ENCODE measurements at places on chromosomes 11 and 22.

- DNase-seq = no peak
Measured at GRCh38 chr11:72191961-72192381, at the start of gene FOLR1. TSS of gene FOLR1 (plus strand) at chr11:72192140. CDS start at chr11:72192174, 34 bp downstream.

DNA sequence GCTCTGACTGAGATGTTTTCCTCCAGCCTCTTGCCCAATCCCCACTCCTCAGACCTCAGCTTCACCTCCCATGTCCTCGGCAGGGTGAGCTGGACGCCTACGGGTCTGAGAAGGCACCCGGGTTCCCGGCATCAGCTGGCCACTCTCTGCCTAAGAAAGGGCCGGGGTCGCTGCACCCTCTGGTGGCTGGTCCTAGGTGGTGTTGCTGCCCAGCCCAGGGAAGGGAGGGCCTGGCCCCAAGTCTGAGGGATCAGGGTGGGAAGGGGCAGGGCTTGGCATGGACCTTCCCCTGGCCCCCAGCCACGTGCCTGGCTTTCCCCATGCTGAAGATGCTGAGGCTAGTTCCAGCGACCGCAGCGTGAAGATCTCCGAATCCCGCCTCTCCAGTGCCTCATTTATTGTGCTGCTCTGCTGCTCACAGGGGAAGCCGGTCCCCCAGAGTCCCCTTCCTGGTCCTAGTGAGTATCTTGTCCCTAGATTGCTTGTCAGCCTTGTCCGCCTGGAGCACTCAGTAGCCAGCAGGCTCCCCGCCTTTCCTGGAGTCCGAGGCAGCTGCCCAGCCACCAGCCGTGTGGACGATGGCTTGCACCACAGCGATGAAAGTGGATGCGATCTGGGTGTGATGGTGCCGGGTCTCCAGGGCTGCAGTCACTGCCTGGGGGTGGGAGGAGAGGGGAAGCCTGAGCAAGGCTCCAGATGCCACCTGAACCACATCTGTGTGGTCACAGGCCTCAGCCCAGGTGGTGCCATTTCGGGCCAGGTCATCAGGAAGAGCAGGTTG lies 2.9 kb upstream of the GGT5 start:
- DNase-seq = peak; percentile 62

GRCh38 chr22:45696227-45696626 lies 24.6 kb downstream of the ATXN10 start:
- DNase-seq = no peak

GRCh38 chr11:120023120-120023519 lies 114.8 kb downstream of the TRIM29 start:
- no peak for DNase-seq

DNA sequence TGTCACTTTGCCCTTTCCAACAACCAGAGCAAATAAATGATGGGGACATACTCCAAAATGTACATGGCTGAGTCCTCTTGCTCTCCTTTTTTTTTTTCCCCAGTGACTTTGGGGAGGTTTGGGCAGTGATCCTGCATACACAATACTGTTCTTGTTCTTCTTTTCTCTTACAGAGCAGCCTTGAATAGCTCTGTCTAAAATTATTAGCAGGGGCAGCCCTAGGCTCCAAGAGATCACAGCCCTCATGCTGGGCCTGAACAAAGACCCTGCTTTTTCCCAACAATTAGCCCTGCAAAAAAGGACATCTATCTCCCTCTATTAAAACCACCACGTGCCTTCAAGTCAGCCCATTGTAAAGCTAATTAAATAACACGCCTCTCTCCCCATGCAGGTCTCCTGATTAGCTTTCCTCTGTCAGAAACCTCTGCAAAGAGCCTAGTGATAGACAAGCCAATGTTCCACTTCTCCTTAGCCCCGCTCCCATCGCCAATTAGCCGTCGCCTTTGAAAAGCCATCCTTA lies 54.7 kb downstream of the ETS1 start:
- DNase-seq = no peak

GRCh38 chr22:47563406-47564157 lies 801.1 kb downstream of the TBC1D22A start:
- DNase-seq = no peak

DNA sequence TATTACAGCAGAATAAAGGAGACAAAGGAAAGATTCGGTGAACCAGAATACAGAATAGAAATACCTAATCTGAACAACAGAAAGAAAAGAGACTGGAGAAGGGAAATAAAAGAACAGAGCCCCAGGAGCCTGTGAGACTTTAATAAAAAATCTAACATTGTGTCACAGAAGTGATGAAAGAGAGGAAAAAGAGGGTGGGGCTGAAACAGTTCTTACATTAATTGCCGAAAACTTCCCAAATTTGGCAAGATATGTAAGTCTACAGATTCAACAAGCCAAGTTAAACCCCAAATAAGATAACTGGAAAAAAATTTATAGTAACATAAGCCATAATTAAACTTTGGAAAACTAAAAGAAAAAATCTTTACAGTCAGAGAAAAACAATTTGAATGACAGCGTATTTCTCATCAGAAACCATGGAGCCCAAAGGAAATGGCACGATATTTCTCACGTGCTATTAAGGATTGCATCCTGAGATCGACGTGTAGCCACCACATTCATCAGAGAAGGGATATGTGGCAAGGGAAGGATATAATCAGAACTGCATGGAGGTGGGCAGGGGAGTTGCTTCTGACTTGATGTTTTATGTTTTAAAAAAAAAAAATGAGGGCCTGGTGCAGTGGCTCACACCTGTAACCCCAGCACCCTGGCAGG lies 73.9 kb downstream of the SGSM3 start:
- no peak for DNase-seq

DNA sequence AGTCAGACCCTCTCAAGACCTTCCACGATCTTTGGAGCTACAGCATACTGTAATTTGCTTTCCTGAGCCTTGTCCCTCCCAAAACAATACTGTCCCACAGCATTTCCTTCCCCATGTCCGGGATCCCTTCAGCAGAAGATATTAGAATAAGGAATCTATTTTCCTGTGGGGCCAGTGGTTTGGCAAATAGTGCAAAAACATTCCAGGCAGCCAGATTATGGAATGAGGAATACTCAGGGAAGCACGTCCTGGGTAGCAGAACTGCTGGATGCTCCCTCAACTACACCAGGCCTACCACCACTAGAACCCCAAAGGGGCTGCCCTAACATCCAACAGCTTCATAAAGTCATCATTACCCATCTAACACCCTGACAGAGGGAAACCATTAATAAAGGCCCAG lies 61.5 kb downstream of the AAMDC start:
- DNase-seq = no peak

- DNase-seq = no peak
Measured at GRCh38 chr11:113177671-113178070, 136.7 kb upstream of the TTC12 start.

DNA sequence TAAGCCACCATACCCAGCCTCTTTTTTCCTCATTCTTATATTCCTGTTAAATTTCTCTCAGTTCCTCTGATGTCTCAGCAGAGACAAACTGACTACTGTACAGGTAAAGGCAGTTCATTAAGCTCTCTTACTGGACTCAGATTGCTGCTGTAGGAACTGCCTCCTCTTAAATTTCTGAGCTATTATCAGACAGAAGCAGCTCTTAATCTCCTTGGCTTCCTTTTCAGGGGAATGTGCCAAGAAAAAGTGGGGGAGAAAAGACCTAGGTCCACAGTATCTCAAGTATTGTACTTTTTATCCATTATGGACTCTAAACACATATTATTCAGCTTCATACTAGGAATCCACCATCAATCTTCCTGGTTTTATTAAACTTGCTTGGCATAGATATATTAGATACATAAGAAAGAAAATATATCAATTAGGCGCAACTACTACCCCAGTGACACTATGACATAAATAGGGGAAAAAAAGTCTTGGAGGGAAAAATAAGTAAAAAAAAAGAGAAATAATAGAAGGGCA lies 26.1 kb downstream of the MRTFA start:
- no peak for DNase-seq

GRCh38 chr11:111834432-111835163 lies 36.8 kb downstream of the ALG9 start:
- DNase-seq = no peak

DNA sequence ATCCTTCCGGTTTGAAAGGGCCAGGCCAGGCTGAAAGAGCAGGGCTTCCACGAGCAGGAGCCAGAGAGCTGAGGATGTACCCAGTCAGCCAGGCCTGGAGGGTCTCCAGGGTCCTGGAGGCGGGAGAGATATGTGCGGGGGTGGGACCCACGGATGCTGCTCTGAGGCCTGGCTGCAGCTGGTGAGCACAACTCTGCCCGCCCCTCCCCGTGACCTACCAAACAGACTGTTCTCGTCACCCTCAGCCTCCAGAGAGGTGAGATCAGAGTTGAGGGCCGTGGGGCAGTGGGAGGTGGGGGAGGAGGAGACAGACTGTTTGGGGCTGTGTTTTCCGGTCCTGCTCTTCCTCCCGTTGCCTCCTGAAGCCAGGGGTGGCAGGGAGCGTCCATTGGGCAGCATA lies 42.2 kb downstream of the TRIOBP start:
- DNase-seq = no peak

- no peak for DNase-seq
Measured at GRCh38 chr22:33720166-33720878, 200.0 kb downstream of the LARGE1 start.

DNA sequence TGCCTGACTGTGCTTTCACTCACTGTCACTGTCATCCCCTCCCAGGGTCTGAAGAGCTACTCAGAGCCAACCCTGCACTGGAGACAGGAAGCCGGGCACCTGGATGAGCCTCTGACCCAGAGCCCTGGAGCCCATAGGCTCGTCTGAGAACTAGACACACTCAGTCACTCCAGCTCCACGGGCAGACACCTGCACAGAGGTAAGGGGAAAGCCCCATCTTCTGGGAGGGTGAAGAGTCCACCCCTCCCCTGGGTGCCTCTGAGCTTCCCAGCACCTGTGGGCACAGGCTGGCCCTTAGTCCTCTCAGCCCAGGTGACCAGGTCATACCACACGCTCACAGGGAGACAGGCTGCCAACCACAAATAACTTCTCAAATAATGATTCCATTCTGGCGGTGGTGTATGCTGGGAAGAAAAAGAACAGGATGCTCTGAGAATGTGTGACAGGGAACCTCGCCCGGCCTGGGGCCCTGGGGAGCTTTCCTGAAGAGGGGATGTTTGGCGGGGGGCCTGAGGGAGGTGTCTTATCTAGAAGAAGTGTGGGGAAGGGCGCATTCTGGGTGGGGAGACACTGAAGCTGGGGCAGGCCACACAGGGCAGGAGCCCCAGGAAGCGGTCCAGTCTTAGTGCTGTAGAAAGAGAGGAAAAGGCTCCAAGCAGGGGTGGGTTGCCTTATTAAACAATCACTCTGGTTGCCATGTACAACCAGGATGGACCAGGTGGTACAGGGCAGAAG lies 5.3 kb downstream of the CCDC157 start:
- DNase-seq = no peak

GRCh38 chr11:12717851-12718291 lies 43.6 kb downstream of the TEAD1 start:
- DNase-seq = peak; percentile 87

GRCh38 chr11:119335091-119335654 lies 846 bp downstream of the RNF26 start:
- DNase-seq = no peak

DNA sequence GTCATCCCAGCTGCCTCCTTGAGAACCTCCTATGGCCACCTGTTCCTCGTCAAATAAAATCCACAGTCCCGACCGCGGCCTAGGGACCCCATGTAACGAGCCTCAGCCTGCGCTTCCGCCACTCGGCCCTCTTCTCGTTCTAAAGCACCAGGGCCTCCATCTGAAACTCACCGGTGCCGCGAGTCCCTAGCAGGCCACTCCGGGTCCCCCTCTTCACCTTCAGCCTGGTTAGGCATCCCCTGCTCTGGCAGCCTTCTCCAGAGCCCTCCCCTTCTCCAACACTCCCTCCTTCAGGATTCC lies 2.4 kb upstream of the SSTR3 start:
- DNase-seq = no peak

- DNase-seq = no peak
Measured at GRCh38 chr11:8356721-8357504, 93.2 kb upstream of the LMO1 start.

GRCh38 chr11:61607920-61608599 lies 27.2 kb upstream of the SYT7 start:
- DNase-seq = no peak

DNA sequence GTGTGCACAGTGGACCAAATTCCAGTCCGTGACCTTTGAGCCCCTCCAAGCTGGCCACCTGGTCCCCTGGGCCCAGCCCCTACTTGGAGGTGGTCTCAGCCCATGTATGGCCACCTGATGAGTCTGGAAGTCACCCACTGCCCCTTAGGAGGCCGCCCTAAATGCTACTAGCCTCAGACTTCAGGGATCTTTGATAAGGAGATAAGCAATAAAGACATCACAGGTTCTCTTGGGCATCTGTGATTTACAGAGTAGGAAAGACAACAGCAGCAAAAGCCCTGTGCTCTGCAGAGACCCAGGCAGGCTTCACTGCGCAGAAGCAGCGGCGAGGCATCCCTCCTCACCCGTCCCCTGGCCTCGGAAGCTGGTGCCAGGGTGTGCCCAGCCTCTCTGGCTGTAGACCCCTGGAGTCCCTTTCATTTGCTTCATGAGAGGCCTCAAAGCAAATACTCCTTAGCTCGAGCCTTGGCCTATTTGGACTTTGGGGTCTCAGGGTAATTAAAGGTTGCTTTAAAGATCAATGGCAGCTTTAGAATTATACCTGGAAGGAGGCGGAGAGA lies 360.1 kb downstream of the TBC1D22A start:
- no peak for DNase-seq

GRCh38 chr22:40727964-40728615 lies 48.8 kb downstream of the MCHR1 start:
- no peak for DNase-seq

DNA sequence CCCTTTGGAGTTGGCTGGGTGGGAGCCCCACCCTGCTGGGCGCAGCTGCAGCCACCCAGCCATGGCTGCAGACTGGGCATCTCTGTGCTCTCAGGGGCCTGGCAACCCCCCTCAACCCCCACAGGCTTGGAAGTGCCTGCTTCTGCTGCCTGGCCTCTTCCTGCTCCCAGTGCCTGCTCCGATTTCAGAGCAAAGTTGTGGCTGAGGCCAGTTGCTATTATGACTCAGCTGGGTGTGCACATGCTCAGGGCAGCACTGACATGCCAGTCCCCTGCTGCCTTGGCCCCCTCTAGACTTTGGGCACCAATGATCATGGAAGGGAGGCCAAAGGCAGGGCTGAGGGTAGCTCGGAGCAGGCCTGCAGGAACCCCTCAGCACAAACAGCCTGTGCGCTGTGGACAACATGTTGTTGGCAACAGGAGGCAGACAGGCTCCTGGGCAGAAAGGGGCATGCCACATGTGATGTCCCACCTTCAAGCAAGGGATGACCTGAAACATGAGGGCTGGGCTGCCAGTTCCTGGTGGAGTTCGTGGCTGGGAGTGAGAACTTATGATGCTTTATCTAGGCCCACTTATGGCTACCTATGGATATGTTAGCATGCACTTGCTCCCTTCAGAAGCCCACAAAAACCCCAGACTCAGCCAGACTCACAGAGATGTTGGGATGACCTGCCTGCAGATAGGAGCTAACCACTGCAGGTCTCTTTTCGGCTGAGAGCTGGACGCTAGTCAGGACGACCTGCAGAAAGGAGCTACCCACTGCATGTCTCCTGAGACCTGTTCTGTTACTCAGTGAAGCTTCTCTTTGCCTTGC lies 96.4 kb upstream of the AMOTL1 start:
- DNase-seq = no peak

GRCh38 chr11:62817129-62817528 lies 11.9 kb upstream of the NXF1 start:
- no peak for DNase-seq

GRCh38 chr22:19226428-19226827 lies 47.9 kb upstream of the SLC25A1 start:
- no peak for DNase-seq

- DNase-seq = no peak
Measured at GRCh38 chr11:62338218-62338617, 970 bp downstream of the ASRGL1 start.

GRCh38 chr22:21855676-21856075 lies 11.8 kb downstream of the MAPK1 start:
- DNase-seq = no peak

GRCh38 chr11:36564376-36565030 lies 3.3 kb upstream of the RAG1 start:
- DNase-seq = peak; percentile 58

Measured in activated CD4-positive, alpha-beta T cell treated with anti-CD3 and anti-CD28 coated beads, Interleukin-2, Interleukin-6, amounts not matched to agents 100 ng/mL and 50 ng/mL, durations not matched to agents 16 hours and 8 hours (primary cell).